ENCODE measurements at places on chromosomes 5 and 9.

GRCh38 chr9:8863886-8864544, 1064.4 kb upstream of the DMAC1 start:
- no peak for DNase-seq

DNA sequence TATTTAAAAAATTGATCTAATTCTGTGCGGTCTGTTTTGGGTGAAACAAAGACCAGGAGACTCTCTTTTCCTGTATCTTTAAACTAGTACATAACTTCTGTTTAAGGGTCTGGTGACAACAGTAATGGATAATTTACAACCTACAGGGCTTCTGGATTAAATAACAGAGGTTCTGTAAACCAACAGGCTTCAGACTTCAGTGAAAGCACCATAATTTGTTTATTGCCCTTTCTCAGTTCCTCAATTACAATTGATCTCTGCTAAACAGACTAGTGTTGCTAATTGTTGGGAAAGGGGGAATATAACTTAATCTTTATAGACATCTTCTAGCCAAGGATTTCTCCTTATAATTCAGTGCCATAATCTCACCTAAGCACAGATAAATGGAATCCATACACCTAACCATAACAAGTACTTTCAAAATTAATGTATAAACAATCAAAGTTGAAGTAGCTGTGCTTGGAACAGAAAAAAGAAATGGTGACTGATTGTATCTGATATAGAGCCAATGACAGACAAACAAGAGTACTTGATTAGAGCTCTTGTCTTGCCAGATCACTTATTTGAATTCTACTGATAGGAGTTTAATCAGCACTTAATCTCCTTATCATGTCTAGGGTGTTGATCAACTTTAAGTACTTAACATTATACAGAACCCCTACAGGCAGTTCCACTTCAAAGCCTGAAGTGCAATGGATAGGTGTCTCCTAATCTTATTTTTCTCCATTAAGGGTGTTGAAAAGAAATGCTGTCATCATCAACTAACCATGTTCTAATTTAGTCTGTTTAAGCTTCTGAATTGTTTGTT, 536.0 kb downstream of the NR2F1-AS1 start:
- DNase-seq: no peak

- DNase-seq: no peak
Measured at GRCh38 chr5:58294598-58295305, 165.1 kb downstream of the PLK2 start.

GRCh38 chr5:151123897-151124751, 33.5 kb downstream of the ANXA6 start:
- DNase-seq: no peak

GRCh38 chr9:69193685-69194032, 19.6 kb downstream of the TJP2 start:
- DNase-seq: no peak

- DNase-seq: no peak
Measured at GRCh38 chr5:153542536-153542935, 52.1 kb downstream of the GRIA1 start.

GRCh38 chr9:26791274-26791673, 101.3 kb downstream of the CAAP1 start:
- no peak for DNase-seq

- no peak for DNase-seq
Measured at GRCh38 chr5:132778129-132778528, 1.1 kb upstream of the SEPTIN8 start.

- DNase-seq: peak; percentile 57
Measured at GRCh38 chr9:129176701-129177442, 1.2 kb downstream of the IER5L start.

GRCh38 chr5:107428303-107428813, 242.4 kb downstream of the EFNA5 start:
- DNase-seq: no peak

DNA sequence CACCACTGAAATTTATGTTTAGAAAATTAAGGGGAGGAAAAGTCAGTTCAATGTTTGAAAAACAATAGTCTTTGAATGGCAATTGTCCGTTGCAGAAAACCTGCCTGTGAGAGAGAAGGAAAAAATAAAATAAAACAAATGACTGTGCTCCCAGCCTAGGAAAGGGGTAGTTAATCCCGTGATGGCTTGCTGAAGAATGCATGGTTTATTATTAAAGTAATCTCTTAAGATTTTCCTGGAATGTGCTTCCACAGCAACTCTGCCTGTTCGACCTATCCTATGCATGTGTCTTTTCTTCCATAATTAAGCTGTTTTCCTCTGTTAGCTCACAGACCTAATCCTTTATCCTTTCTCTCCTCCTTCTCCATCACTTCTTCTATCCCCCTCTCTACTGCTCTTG, 2.4 kb upstream of the DAB2 start:
- peak; percentile 28 for DNase-seq

DNA sequence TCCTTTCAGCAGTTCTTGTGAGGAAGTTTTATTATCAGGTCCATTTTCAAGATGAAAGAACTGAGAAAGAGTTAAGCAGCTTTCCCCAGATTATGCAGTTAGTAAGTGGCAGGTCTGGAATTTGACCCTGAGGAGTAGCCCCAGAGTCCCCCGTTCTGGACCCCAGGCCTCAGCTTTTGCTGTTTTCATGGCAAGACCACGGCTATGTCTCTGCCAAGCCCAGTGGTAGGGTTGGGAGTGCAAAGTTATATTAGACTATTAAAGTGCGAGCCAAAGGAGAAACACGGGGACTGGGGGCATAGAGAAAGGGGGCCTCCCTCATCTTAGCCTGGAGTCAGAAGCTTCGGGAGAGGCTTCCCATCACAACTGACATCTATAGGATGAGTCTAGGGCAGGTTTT, 19.3 kb upstream of the ORM1 start:
- no peak for DNase-seq

- no peak for DNase-seq
Measured at GRCh38 chr9:127197186-127197860, 67.3 kb upstream of the GARNL3 start.

DNA sequence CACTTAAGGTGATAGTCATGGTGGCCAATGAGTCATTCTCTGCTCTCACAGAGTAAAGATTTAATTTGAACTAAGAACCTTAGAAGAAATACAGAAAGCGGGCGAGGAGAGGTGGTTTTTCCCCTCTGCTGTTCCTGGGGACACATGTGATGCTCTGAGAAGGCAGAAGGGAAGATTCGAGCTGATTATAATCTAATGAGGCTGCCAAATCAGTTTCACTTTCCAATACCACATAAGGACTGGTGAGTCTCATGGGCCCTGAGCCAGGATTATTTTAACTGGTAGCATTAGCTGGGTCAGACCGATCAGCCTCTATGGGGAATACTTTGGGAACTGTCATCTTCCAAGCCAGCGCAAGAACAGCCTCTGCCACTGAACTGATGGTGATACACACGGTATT, 116.5 kb downstream of the SLC1A3 start:
- DNase-seq: no peak

DNA sequence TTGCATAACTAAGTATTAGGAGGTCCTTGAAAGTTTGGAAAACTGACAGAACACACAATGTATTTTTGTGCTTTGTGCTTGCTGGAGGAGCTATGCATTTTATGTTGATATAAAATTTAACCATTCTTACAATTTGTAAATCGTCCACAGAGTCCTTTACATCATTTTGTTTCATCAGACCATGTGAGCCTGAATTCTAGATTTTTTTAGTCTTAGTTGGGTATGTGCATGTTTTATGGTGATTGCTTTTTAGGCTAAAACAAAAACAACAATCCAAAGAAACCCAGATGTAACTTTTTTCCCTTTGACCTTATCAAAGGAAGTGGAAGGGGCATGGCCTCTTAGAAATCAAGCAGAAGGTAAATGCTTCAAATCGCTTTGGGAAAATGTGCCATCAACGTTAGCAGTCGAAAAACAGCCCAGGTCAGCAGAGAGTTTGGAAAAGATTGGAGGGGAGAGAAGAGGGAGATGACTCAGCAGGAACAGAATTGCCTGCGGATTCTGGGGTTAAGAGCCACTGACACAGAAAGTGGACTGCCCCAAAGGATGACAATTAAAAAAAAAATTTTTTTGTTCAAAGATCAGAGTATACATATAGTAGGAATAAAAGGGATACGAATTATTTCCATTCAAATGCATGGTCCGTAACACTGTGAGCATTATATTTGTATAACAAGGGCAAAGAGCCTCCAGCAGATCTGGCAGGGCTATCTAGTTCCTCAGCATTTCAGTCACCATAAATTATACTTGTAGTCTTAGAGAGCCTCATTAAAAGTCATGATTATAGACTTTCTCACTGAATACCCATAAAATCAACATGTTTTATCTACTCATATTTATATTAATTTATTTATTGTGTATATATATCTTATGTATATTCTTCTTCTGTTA, 253.5 kb upstream of the HAPLN1 start:
- no peak for DNase-seq

DNA sequence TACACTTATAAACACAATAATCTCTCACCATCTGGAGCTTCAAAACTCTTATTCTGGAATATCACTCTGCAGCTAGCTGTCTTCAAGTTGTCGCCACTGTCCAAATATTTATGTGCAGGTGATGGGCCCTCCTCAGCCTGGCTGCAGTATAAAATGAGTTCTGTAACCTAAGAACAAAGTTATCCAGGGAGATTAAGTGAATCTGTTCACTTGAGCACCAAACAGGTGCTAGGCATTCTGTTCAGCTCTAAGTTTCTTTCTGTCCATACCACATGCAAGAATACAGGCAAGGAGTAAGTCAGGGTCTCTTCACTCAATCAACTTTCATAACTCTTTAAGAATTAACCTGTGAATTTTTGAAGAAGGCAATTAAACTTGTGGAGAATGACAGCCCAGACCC, 344.1 kb downstream of the PLK2 start:
- no peak for DNase-seq

All from hepatocyte (in vitro differentiated cells).